ENCODE measurements at places on chromosomes 12 and 14.
A peak's percentile ranks its signal among the peaks of the same experiment; 100 is the strongest.

GRCh38 chr14:102810523-102810922 is 33.3 kb downstream of the TRAF3 start:
- no peak for DNase-seq

GRCh38 chr14:63229330-63230059 is 25.3 kb downstream of the RHOJ start:
- DNase-seq: no peak

DNA sequence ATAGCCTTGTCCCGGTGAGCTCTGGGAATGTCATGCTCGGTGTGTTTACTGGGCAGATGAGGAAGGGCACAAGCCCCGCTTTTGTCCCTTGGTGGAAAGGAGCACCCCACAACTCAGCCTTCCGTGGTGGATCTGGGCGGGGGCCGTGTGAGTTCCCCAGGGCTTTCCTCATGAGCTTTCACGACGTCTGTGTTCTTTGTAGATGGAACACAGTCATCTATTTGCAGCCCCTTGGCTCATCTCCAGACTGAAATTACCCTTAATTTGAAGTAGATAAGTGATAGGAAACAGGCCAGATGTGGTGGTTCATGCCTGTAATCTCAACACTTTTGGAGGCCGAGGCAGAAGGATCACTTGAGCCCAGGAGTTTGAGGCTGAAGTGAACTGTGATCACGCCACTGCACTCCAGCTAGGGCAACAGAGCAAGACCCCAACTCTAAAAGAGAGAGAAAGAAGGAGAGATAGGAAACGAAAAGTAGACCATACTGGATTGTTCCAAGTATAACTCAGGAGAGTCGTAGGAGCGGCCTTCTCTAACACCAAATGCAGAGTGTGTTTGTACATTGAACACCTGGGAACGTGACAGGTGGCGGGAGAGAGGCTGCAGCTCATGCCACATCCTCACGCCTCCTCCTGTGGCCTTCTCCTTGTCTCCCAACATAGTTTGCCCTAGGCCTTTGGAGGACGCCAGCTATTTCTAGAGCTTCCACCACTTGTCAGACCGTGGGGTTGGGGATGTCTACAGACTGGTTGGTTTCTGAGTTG is 8.8 kb downstream of the P2RX4 start:
- no peak for DNase-seq

DNA sequence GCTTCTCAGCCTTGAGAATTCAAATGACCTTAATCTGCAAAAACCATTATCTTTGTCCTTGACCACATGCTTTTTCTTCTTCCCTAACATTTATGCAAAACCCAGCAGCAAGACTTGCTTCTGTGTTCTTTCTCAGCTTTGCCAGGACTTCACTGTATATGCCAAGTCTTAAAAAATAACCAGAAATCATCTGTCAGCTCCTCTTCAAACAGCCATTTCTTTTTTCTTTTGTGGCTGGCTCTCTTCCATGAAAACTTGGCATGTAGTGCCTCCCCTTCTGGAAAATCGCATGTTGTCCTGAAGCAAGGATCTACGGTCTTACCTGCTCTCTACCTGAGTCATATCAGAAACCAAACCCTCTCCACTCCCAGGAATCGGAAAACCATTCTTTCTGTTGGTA is 364.9 kb downstream of the RPS29 start:
- DNase-seq: no peak

- DNase-seq: no peak
Measured at GRCh38 chr12:52752516-52752915, 24.6 kb downstream of the KRT76 start.

DNA sequence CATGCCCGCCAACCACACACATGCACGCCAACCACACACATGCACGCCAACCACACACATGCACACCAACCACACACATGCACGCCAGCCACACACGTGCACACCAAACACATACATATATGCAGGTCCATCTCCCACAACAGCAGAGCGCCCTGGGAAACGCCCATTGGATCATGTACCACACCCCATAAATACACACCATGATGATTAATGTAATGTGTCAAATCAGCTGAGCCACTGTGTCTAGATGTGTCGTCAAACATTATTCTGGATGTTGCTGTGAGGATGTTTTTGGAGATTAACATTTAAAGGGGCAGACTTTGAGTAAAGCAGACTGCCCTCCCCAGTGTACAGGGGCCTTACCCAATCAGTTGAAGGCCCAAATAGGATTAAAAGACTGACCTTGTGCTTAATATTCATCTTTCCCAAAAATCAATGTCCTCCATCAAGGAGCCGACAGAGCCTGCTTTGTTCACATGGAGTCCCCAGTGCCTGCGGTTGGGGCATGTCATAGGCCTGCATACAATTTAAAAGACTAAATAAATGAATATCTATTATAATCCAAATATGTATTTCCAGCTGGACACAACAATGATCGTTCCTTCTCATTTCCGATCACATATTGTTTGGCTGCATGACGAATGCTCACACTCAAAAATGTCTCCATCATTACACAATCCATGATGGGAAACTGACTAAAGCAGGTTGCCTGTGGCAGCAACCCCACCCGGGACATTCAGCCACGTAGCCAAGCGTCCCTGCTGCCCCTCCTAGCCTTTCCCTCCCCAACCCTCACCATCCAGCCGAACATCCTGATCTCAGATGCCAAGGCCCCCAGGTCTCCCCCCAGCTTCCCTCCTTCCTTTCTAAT is 23.2 kb upstream of the BDKRB2 start:
- DNase-seq: no peak

- DNase-seq: no peak
Measured at GRCh38 chr14:53127151-53127550, 26.0 kb downstream of the DDHD1 start.

GRCh38 chr14:64952598-64953309 is 10.2 kb upstream of the GPX2 start:
- peak; percentile 80 for DNase-seq

GRCh38 chr14:91607322-91608047 is 97.4 kb upstream of the PPP4R3A start:
- no peak for DNase-seq

GRCh38 chr14:92944976-92945375 is 22.0 kb downstream of the CHGA start:
- no peak for DNase-seq

DNA sequence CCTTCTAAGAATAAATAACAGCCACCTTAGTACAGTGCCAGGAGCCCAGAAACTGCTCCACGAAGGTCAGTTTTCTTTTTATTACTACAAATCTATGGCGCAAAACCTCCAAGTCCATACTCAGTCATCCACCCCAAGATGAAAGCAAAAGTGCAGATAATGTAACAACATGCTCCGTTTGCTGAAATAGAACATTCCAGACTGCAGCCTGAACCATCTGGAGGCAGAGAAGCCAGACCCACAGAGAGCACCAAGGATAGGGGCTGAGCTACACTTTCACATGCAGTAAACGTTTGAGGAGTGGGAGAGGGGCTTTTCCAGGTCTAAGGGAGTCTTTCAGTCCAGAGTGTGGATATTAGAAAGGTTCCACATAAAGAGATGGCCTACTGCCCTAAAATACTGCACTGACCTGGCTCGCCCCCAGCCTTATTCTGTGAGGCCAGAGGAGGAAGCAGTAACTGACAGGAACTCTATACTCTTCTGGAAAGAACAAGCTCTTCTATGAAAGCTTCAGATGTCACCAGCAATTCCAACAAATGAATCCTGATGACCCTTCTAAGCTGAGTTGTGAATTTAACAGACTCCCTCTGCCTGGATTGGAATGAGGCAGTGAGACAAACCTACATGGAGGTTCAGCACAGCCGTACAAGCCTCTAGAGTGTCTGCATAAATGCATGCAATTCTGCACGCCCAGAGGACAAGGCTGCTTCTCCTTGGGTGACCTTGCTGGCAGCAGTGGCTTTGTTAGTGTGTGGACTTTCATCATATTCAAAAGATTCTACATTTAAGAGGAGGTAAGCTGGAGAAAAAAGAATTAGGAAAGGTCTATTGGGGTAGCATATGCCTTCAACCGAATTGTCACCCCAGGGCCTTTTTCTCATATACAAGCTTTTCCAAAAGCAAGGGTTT is 153.9 kb upstream of the EGLN3 start:
- no peak for DNase-seq

DNA sequence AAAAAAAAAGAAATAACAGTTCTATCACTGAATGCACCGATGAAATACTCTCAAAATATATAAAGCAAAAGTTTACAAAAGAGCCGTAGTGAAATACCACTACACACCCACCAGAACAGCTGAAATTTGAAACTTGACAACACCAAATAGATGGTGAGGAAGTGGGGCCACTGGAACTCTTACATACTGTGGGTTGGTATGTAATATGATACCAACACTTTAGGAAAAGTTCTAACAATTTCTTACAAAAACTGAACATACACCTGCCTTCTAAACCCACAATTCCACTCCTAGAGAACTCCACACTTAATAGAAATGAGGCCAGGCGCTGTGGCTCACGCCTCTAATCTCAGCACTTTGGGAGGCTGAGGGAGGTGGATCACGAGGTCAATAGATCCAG is 14.1 kb downstream of the EIF5 start:
- DNase-seq: no peak

DNA sequence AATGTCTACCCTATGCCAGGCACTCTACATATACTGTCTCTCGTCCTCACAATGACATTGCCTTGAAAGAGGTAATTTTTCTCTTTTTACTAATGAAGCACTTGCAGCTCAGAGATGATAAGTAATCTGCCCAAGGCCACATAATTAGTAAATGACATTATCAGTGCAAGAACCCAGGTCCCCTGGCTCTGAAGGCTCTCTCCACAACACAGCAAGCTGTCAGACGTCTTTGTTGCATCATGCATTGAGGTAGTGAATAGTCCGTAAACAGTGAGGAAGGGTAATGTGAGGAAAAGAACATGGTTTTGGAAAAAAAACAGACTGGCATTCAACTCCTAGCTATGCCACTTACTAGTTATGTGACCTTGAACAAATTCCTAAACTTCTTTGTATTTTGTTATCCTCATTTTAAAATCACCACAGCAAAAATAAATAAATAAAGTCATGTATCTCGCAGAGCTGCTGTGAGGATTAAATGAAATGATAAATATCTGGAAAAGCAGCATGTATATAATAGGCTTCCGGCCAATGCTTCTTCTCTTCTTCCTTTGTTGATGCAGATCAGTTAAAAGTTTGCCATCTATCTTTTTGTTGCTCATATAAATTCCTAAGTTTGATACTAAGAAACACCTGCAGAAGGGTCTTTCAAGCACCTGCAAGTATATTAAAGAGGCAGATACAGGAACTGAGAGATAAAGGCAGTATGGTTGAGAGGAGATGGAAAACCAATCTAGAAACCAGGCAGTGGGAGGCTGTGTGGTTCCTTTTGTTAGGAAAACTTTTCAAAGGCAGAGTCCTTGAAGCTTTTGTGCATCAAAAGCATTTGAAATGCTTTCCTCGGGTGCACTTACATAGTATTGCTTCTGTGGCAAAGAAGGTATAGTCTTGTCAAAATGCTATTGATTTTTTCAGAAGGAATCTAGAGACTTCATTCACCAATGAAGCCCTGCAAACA is 82.8 kb downstream of the BTG1 start:
- no peak for DNase-seq

GRCh38 chr14:75222208-75222701 is 45.8 kb upstream of the TMED10 start:
- peak; percentile 86 for DNase-seq

GRCh38 chr14:56129092-56129491 is 10.9 kb downstream of the PELI2 start:
- DNase-seq: no peak

DNA sequence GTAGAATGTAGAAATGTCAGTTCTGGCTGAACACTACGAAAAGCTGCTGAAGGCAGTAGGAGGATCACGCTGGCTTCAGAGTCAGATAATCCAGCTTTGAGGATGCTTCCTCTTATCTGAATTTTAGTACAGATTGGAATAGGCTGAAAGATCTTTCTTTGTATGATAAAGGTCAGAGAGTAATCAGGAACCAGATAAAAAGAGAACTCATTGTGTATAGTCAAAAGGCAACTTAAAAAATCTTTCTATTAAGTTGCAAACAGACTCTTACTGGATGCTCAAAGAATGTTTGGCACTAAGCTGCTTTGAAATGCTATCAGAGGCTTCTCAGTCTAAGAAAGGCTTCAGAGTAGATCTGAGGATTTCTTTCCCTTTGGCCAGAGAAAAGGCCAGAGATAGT is 21.8 kb upstream of the TRHDE start:
- no peak for DNase-seq

DNA sequence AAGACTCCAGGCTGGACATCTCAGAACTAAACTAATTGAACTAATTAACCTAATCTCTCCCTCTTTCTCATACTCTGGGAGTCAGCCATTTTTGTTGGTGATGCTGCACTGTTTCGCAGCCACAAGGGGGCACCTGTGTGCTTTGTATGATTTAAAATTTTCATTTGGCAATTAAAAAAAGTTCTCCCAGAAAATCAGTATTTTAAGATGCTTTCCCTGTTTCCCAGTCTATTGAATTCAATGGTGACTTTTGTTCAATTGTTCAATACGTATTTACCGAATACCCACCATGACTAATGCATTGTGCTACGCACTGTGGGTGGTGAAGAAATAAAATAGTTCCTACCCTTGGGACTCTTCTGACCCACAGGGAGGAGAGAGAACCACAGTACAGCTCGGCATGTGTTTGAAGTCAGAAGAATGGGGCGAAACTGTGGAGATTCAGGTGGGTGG is 63.7 kb downstream of the ZNF664 start:
- DNase-seq: peak; percentile 48

GRCh38 chr14:102227184-102227964 is 77.6 kb downstream of the MOK start:
- no peak for DNase-seq

- DNase-seq: no peak
Measured at GRCh38 chr12:132640936-132641335, 22.4 kb downstream of the P2RX2 start.
